ENCODE measurements at places on chromosomes 2 and 18.

- no peak for DNase-seq
Measured at GRCh38 chr18:76458522-76459311, 36.3 kb downstream of the ZNF516 start.

- no peak for DNase-seq
Measured at GRCh38 chr18:63046375-63046774, 273.2 kb downstream of the BCL2 start.

- no peak for DNase-seq
Measured at GRCh38 chr2:195105581-195105980, 551.4 kb upstream of the SLC39A10 start.

GRCh38 chr2:216415541-216415940 lies 3.3 kb downstream of the SMARCAL1 start:
- DNase-seq, result no peak

GRCh38 chr2:114543236-114543766 lies 100.9 kb downstream of the DPP10 start:
- DNase-seq, result no peak

GRCh38 chr2:224562831-224563230 lies 22.3 kb downstream of the CUL3 start:
- DNase-seq, result no peak

GRCh38 chr2:24546669-24547068 lies 55.6 kb downstream of the NCOA1 start:
- DNase-seq, result no peak

DNA sequence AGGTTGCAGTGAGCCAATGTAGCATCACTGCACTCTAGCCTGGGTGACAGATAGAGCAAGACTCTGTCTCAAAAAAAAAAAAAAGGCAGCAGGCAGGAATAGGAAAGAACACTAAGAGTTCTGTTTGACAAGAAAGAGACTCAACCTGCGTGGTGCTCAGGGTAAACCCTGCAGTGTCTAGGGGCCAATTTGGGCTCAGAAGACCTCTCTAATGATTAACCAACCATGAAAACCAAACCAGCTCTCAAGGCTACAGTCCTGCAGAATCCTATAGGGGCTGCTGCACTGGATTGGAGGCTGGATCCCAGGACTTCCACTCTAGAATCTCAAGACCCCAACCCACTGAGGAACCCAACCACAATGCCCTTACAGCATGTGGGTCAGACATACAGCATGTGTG lies 2.4 kb downstream of the TRABD2A start:
- no peak for DNase-seq

- DNase-seq, result no peak
Measured at GRCh38 chr2:119674711-119675500, 4.1 kb upstream of the TMEM177 start.

DNA sequence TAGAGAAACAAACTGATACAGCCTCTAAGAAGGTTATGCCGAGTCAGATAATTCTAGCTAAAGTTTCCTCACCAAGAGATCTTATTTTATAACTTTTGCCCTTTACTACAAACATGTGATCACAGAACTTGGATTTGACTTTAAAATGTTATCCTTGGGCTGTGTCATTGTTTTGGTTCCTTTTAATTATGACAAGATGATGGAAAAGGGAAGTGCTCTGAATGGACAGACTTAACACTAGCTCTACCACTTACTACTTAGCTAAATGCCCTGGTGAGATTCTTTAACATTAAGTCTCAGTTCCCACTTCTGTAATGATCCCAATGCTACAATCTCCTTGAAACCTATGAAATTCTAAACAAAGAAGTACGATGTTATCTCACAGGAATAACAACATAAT lies 69.9 kb downstream of the RTTN start:
- no peak for DNase-seq

GRCh38 chr18:57219964-57220363 lies 73.1 kb downstream of the BOD1L2 start:
- no peak for DNase-seq

DNA sequence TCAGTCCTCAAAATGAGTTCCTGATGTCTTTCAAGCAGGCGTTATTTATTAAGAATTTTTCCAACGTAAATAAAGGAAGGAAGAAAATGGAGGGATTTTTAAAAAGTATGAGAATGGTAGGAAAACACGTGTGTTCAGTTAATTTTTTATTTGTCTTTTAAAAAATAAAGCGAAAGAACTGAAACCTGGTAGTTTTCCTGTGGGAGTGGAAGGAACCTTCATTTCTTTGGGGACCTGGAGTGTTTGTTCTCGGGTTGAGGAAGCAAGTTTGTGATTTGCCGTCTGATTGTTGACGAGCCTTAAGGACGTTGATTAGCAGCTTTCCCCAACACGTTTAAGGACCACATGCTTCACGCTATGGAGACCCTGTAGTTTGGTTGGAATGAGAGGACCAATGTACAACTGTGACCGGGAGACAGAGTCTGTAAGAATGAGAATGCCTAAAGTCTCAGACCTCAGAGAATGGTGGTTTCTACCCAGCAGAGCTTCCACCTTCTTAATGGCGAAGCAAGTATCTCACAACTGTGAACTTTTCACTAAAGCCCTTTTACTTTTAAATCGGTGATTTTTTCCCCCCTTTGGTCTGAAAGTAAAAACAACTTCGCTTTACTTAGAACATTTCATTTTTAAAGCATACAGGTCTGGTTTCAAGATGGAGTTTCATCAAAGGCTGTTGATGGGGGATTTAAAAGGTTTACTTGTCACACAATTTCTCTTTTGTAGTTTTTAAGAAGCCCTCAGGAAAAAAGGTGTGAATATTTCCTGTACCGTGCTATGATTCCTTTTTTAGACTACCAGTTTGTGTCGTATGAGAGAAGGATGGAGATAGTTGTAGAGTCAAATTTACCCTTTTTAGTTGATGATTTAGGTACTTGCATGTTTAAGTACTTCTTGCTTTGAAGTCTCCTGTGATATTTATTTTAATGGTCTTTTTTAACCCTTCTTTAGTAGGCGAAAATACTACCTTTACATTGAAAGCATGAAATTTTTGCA lies 1.4 kb downstream of the TTC39C start:
- no peak for DNase-seq

- no peak for DNase-seq
Measured at GRCh38 chr2:116510117-116510671, 1304.3 kb upstream of the DDX18 start.

DNA sequence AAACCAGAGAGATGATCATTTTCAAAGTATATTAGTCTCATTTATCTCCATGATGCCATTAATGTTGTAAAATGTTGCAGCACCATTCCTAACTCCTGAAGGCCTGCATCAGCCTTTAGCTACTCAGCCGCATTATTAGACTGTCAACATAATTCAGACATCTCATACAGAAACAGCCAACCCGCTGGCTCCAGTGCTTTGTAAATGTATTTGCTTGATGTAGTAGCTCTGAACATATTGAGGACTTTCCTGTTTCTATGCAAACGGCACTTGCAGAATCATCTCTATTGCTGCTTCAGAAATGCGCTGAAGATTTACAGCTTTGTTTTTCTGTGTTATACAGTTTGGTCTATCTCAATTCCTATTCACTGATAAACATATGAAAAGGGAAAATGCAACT lies 372.2 kb downstream of the DSEL start:
- DNase-seq, result no peak

DNA sequence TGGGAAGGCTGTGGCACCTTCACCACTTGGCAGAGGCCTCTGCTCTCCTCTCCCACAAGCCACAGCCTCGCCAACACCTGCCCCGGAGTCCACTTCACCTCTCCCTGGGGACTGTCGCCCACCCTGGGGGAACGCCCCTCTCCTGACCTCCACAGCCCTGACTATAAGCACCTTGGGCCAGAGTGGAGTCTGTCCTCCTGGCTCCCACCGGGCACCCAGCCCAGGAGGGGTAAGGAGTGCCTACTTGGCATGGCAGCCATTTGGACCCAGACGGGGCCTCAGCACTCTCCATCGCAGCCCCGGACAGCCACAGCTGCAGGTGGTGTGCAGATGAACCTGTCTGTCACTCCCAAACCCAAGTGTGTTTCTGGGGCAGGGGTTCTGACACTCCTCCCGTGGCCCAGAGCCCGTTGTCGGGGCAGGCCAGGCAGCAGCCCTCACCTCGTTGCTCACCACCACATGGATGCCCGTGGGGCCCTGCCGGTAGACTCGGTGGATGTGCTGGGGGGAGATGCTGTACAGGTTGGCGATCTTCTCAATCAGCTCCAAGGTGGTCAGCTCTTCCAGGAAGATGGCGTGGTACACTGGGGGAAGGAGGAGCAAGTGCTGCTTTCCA lies 53.5 kb downstream of the TFCP2L1 start:
- DNase-seq, result no peak

GRCh38 chr18:55318951-55319441 lies 269.0 kb downstream of the TCF4 start:
- DNase-seq, result no peak

- DNase-seq, result no peak
Measured at GRCh38 chr2:138272524-138273195, 228.9 kb upstream of the SPOPL start.

DNA sequence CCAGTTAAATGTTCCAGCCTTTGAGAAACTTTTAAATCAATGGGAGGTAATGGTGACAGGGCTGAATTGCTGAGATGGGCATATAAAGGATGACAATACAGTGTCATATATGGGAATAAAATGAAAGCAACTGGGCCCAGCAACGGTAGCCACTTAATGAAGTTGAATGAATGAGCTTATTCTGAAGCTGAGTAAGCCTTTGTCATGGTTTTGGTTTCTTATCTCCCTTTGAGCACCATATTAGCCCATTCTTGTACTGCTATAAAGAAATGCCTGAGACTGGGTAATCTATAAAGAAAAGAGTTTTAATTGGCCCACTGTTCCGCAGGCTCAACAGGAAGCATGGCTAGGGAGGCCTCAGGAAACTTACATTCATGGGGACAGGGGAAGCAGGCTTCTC lies 3.5 kb upstream of the THUMPD2 start:
- DNase-seq, result no peak

GRCh38 chr18:45876161-45876560 lies 50.7 kb downstream of the SIGLEC15 start:
- no peak for DNase-seq

DNA sequence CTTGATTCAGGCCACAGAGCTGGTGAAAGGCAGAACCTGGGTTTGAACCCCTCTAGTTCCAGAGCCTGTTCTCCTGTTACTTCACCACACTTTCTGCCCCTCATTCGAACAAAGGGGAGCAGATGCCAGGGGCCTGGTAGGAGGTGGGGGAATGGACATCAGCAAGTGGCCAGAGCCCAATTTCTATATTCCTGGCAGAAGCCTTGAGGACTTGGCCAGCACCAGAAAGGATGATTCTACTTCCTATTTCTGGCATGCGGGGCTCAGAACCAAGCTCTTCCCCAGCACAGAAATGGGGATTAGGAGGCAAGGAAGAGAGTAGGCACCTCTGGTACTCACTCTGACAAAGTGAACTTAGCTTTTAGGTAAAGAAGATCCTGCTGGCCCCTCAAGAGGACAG lies 49.3 kb downstream of the ADD2 start:
- no peak for DNase-seq

DNA sequence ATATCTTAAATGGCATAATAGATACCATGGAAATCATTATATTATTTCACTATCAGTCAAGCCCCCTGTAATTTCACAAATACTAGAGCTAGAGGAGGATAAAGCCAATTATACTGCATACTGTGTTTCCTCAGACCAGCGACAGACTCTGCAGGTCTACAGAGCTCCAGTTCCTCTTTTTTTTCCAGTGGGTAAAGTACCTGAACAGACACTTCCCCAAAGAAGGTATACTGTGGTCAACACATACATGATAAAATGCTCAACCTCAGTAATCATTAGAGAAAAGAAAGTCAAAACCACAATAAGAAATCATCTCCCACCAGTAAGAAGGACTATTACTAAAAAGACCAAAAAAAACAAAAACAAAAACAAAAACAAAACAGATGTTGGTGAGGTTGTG lies 44.6 kb downstream of the SCN7A start:
- DNase-seq, result no peak

GRCh38 chr2:129239141-129239540 lies 740.3 kb upstream of the RAB6C start:
- DNase-seq, result no peak

DNA sequence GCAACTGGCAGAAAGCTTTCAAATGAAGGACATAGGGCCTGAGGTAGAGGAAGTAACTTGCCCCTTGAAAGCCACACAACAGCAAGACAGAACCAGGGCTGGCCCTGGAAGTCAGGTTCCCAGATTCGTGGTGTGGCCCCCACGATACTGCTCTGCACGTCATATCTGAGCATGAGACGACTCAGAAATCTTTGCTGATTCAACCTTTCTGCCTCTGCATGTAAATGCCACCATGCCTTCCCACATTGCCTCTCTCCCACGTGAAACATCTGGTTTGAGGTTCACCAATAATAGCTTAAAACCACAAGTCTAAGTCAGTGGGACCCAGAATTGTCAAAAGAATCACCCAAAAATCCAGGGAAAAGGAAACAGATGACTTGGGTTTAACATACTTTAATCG lies 214.0 kb upstream of the TRIB2 start:
- DNase-seq, result no peak

DNA sequence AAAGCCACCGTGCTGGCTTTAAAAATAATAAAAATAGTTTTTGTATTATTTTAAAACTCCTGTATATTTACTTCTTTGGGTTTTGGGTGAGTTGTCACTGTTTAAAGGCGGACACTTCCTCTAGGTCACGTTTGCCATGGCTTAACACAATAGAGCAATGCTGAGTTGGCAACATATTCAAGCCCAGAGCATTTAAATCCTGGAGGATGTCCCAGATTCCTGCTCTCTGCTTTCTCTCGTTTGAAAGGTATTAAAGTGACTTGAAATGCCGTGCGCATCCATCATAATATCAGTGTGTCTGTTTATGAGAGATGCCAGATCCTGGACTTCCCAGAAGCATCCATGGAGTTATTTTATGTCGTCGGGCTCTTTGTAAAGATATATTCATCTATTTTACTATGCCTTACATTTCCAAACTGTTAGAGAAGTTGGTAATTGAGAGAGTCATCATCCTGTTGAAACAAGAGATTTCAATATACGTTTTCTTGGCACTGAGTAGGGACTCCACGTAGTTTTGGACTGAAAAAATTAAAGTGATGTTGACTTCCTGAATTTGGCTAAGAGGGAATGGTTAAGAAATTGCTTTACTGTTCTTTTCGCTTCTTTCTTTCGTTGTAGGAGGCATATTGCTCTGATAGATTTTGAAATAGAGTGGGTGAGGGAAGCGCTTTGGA lies 150.6 kb downstream of the ZNF236 start:
- DNase-seq, result no peak

DNA sequence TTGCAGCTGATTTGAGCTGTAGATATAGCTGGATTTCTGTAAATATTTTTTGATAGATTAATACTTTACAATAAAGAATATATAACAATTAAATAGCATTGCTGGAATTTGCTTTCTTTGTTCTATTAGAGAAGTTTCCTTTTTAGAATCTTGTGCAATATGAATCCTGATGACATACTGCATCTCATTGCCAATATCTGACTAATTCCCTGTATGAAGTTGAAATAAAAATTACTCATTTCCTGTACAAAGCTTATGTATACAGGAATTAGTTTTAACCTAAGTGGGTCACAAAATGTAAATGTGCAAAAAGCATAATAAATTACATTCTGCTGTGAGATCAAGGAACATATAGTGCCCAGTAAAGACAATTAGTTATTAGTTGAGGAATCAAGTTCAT lies 72.8 kb upstream of the TMEFF2 start:
- DNase-seq, result no peak
